HCT116 (cell line): ENCODE measurements at places on chromosomes 12 and 14.

- DNase-seq, result no peak
Measured at GRCh38 chr12:103813949-103814348, 27.1 kb downstream of the NT5DC3 start.

- DNase-seq, result no peak
Measured at GRCh38 chr12:123085066-123085465, 65.8 kb downstream of the PITPNM2 start.

DNA sequence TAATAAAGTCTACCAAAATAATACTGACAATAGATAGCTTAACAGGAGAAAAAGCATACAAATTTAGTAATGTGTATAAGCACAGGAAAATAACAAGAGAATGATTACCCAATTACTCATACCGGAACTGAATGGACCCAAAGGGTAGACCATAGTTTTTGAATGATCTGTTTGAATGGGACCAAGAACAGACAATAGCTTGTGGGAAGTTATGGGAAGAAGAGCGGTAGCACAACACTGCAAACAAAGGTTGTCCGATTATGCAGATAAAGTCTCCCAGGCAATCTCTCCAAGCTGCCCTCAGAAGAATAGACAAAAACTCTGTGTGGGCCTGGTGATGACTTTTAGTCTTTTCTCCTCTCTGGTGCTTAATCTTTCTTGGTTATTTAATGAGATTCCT is 96.6 kb upstream of the NEDD1 start:
- no peak for DNase-seq

- no peak for DNase-seq
Measured at GRCh38 chr12:67818459-67818903, 169.9 kb downstream of the DYRK2 start.

- DNase-seq, result no peak
Measured at GRCh38 chr14:103819503-103820307, 27.7 kb downstream of the PPP1R13B start.

GRCh38 chr12:52360663-52361271 is 6.5 kb downstream of the KRT85 start:
- no peak for DNase-seq

- DNase-seq, result no peak
Measured at GRCh38 chr12:107058190-107058589, 35.2 kb downstream of the CRY1 start.

GRCh38 chr14:64089920-64090319 is 204.3 kb downstream of the ESR2 start:
- DNase-seq, result no peak

- no peak for DNase-seq
Measured at GRCh38 chr12:96238336-96239047, 44.3 kb downstream of the ELK3 start.

DNA sequence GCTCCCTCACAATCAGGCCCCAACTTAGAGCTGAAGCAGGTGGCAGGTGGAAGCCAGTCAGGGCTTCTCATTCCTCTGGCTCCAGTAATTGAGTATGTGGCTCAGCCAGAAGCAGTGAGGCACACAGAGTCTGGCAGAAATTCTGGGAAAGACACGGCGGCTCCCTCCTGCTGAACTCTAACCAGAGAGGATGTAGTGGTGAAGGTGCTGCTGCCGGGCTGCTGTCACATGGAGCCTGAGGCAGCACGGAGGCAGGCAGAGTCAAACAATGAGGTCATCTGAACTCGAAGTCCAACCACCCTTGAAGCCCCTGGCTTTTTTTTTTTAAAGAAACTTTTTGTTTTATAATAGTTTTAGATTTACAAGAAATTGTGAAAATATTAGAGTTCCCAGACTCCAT is 33.4 kb upstream of the SMOC1 start:
- DNase-seq, result no peak

GRCh38 chr14:49865431-49865859 is 12.9 kb upstream of the NEMF start:
- no peak for DNase-seq

GRCh38 chr12:110344657-110345056 is 58.9 kb downstream of the ANAPC7 start:
- no peak for DNase-seq

GRCh38 chr12:127606476-127607015 is 660.4 kb upstream of the TMEM132C start:
- no peak for DNase-seq

GRCh38 chr14:59148334-59148900 is 40.0 kb upstream of the DAAM1 start:
- DNase-seq, result no peak

GRCh38 chr12:126534495-126534894 is 1469.3 kb downstream of the AACS start:
- no peak for DNase-seq

DNA sequence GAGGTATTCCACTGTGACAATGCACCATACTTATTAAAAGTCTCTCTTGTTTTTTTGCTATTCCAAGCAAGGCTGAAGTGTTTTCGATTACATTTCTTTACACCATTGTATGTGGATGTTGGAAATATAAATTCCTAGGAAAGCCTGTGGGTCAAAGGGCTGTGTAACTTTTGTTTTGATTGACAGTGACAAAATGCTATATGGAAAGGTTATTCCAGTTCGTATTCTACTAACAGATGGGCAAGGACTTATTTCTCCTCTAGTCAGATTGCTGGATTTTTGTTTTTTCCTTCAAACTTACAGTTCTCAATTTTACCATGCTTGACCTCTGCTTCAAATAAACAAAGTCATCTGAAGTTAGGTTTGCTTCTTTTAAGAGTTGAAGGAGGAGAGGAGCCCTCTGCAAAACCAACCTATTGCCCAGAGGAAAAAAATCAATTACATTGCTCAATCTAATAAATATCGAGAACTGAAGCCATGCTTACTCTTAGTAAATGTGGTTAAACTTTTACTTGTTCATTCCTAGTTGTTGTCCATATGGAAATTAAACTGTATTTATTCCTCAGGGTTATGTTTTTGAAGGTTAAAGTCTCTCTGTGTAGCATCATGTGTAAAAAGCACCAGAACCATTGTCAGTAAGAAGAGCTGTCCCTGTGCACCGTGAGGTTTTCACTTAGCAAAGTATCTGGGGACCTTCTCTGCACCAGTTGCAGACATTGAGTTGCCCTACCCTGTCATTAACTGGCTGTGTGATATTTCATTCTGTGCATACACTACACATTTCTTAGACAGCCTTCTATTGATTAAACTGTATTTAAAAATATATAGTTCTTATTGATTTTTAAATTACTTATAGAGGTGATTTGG is 26.9 kb downstream of the GLT1D1 start:
- DNase-seq, result no peak

DNA sequence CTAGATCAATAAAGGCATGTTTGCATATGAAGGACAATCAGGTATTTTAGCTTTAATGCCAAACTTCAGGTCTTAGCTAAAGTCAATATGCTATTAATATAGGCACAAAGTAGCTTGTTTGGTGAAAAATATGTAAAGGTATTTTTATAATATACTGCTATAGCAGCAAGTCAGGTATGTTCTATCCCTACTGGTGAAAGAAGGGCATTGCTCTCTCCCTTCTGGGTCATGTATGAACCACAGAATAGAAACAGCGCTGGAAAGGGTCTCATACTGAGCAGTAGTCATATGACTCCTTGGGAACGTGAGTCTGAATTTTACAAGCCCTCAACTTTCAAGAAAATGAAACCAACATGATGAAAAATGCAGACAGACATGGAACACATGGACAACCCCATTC is 314.6 kb downstream of the GRIN2B start:
- DNase-seq, result no peak

DNA sequence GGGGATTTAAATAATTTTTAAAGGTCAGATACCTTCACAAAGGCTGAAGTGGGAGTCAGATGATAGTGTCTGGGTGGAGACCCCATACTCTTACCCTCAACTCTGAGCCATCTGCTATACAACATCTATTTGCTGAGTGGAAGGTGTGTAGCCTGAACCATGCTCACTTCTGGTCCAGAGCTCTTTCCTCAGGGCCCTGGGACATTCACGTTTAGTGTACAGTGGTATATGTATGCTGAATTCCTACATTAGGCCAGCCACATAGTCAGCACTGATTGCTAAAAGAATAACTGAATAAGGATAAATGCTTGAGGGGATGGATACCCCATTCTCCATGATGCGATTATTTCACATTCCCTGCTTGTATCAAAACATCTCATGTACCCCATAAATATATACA is 107.3 kb downstream of the KIF26A start:
- no peak for DNase-seq

- DNase-seq, result no peak
Measured at GRCh38 chr14:105089746-105090492, 24.7 kb upstream of the GPR132 start.

DNA sequence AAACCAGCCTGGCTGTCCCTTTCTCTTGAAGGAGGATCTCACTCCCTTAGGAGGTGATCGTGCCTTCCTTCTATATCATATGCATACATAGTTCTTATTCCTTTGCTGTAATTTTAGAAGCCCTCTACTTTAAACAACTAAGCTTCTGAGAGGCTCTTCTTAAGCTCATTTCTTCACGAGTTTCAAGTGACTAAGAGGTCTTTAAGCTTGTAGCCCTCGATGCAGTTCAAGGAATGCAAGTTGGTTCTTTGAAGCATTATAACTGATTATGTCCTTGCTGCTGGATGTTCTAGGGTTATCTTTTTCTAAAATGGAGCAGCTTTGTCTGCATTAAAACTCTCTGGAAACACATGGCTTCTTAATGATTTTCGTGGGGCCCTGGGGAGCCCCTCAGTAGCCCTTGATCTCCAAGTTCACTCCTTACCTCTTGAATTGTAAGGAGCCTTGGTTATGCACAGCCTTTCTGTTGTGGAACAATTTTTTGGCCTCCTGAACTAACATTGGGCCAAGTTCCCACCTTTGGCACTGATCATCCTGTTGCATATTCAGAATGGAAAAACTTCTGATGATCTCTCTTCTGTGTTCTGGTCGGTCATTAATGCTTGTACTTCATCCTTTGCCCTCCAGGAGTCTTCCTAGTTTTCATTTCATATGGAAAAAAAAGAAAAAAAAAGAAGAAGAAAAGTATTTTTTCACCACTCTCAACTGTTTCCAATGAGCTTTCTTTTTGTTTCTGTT is 12.6 kb downstream of the RASSF8 start:
- no peak for DNase-seq

- DNase-seq, result no peak
Measured at GRCh38 chr12:27140478-27140969, 58.1 kb upstream of the C12orf71 start.

DNA sequence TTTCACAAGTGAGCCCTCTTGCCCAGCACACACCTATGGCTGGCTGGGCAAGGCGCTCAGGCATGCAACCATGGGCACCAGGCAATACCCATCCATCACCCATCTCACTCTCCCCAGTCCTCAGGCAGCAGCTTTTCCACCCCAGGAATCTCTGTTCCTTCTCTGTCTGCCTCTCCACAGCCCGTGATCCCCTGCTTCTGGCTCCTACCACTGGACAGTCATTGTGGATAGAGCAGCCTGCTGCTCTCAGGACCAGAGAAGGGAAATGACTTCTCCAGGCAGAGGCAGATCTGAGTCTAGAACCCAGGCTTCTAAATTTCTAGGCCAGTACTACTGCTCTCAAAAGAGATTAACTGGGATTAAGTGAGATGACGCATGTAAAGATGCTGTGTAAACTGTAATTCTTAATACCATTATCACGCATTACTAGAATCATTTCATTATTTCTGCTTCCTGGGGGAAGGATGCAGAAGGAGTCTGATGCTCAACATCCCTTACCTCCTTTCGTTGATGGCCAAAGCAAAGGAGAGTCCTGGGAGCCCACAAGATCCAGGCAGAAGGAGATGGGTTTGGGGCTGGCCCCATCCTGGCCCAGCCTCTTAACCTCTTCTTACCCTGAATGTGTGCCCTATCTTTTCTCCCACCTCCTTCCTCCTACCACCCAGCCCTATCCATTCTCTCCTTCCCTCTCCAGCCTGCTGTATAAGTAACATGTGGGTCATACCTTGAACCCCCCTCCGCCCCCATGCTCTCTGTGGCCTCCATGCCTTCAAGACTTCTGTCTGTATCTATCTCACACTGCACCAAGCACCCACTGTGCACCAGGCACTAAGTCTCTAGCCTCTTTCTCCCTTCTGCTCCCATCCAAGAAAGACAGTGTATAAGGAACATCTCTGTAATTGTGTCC is 4.8 kb upstream of the AQP5 start:
- DNase-seq, result no peak
